ENCODE measurements at places on chromosomes 3 and 15.

DNA sequence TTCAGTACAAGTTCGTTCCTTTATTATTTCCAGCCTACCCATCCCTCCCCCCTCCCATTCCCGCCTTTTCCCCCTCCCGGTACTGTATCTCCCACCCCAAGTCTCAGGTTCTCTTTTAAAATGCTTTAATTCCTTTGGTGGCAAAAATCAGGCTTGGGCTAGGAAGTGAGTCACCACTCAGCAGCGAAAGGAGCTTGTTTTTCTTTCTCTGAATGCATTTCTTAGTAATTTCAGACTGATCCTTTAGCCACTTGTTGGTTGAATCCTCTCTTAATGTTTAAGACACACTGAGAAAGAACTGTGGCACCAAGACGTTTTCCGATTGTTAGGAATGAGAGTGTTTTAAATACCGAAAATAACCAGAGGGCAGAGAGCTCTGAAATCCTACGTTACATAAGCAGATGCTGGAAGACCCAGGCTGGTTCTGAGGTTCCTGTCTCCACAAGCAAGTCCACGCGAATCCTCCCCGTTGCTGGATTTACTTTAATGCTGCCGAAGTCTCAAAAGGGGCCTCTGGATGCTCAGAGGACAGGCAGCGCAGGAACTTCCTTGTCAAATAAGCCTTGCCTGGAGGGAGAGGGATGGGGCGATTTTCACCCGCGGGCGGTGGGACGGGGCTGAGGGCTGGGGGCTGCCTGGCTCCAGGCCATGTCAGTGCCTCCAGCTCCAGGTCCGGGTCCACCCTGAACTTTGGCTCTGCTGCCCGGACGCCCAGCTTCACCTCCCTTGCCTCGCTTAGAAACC, 854 bp upstream of the COL8A1 start:
- no peak for DNase-seq

DNA sequence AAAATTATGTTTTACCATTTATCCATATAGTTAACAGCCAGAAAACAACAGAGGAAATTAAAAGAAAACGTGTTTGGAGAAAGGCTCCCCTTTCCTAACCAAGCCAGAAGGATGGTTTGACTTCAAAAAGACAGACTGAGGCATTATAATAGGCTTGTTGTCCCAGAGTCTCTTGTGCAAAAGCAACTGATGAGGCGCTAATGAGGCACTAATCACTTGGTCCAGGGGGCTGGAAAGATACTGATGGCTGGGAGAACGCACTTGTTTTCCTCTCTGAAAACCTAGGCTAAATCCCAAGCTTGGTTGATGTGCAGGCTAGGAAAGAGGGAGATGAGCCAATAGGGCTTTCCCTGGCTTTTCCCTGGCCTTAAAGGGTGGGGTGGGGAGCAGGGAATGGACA, 389.6 kb downstream of the NTRK3 start:
- no peak for DNase-seq

DNA sequence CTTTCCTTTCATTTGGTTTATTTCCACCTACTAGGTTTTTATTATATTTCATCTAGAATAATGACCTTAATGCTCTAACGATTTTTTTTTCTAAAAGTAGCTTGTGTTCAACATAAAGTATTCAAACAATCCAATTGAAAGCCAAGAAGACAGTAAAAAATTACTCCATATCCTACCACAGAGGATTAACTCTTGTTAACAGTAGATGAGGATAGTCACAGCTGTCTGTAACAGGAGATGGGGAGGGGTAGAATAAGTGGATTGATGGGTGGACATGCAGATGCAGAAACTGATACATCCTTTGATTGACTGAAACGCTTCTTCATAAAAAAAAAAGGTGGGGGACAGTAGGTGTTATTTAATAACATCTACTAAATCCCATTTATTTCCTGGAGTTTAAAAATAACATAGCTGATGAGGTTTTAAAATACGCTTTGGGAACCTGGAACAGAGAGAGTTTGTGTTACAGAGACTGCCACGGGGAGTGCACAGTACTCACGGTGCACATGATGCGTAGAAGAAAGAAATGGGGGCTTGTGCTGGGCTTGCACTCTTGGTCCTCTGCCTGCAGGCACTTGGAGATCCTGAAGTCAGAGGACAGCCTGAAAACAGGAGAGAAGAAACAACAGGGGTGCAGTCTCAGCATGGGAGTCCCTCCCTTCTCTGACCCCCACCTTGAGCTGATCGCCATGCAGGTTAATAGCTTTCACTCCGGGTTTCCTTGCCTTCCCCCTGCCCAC, 226.7 kb downstream of the THSD4 start:
- no peak for DNase-seq

DNA sequence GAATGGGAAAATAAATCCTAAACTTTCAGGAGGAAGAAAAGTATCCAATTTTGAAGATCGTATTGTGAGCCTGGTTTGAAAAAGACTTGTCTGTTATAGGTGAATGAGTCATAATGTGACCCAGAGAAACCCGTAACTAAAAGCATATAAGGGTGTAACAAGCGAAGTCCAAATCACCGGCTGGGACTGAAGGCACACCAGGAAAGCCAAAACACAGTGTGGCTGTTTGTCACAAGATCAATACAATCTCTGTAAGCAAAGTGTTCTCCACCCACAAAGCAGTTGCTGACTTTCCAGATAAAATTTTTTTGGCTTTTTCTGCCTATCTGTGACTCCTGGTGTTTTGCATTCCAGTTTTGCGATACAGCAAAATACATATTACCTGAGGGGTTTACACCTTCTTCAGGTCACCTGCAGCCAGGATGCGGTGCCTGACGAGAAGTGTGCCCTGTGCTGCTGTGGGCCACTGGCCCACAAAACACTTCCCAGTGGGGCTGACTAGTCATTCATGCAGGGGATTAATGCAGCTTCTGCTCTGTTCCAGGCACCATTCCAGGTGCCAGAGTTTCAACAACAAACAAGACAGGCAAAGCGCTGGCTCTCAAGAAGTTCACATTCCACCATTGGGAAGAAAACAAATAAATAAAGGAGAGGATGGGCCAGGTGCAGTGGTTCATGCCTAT, 14.4 kb downstream of the HES1 start:
- DNase-seq, result no peak

GRCh38 chr3:159858650-159859049, 130.0 kb upstream of the IL12A start:
- DNase-seq, result no peak

- no peak for DNase-seq
Observed at GRCh38 chr3:169002689-169003088, 660.8 kb downstream of the MECOM start.

GRCh38 chr3:116291141-116291540, 154.1 kb downstream of the LSAMP start:
- no peak for DNase-seq

DNA sequence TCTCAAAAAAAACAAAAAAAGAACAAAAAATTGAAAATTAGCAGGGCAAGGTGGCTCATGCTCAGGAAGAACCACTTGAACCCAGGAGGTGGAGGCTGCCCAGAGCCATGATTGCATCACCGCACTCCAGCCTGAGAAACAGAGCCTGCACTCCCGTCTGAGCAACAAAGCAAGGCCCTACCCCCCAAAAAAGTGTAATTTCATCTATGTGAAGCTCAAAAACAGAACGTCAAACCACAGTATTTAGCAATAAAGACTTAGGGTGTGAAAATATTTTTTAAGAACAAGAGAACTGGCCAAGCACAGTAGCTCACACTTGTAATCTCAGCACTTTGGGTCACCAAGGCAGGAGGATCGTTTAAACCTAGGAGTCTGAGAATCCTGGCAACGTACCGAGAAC, 38.2 kb downstream of the STAG1 start:
- no peak for DNase-seq

DNA sequence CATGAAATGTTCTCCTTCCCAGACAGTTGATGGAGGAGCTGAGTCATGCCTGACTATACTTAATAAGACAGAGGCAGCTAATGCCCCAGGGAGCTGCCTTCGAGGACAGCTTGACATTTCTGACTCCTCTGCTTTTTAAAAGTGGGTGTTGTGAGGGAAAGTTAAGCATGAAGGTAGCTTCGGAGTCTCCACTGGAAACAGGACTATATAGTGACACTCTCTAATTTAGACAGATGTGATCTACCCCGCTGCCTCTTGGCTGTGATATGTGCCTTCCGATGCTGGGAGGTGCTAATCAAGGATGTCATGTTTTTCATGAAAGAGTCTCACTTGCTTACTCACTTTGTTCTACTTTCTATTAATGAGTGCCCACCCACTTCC, 72.7 kb downstream of the IL1RAP start:
- no peak for DNase-seq

GRCh38 chr15:97955035-97955434, 5.5 kb upstream of the ARRDC4 start:
- DNase-seq, result no peak
